Activated naive CD8-positive, alpha-beta T cell treated with anti-CD3 and anti-CD28 coated beads, Interleukin-2, amount 50 U/mL, for 16 hours (primary cell): ENCODE measurements at places on chromosomes 1 and 21.
A peak's percentile ranks its signal among the peaks of the same experiment; 100 is the strongest.

DNA sequence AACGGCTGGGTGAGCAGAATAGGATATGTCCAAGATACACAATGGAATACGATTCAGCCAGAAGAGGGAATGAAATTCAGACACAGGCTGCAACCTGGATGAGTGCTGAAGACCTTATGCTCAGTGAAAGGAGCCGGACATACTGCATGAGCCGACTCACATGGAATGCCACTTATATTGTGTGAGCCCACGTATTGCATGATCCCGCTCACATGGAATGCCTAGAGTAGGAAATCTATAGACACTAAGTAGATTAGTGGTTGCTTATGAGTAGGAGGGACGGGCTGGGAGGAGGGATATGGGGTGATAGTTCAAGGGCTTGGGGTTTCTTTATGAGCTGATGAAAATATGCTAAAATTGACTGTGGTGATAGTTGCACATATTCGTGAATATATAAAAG is 26.8 kb downstream of the TMPRSS2 start:
- no peak for DNase-seq

DNA sequence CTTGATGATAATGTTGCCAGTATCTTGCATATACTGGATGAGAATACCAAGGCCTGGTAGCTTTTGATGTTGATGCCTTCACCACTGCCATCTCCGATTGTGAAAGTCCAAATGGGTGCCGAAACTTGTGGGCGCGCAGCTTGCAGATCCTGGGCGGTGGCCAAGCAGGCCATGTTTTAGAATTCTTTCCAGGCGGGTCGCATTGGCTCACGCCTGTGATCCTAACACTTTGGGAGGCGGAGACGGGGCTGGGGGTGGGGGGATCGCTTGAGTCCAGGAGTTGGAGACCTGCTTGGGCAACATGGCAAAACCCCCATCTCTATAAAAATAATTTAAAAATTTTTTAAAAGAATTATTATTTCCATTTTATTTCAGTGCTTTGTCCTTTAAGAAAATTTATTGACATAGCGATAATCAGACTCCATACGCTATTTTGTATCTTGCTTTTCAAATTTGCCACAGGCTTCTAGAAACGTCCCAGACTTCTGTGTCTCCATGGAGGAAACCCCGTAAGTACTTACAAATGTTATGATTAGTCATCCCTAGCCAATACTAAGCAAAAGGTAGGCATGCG is 592 bp upstream of the ZNF326 start:
- DNase-seq: no peak

- no peak for DNase-seq
Measured at GRCh38 chr1:100277866-100278265, 11.8 kb downstream of the RTCA start.

- DNase-seq: no peak
Measured at GRCh38 chr1:157307491-157307890, 169.3 kb upstream of the ETV3 start.

DNA sequence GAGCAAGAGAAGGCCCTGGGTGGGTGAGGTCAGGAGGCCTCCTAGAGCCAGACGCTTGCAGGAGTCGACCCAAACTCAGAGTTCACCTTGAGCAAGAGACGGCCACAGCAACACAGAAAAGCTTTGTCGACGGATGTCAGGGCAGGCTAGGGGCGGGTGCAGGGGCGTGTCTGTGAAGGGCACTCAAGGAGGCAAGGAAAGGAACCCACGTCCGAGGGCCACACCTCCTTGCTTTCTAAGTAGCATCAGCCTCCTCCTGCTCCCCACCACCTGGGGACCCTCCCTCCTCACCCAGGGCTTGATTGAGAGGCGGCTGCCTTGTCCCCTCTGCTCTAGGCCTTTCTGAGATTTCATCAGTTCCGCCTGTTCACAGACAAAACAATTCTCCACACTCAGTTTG is 92.1 kb downstream of the OMA1 start:
- no peak for DNase-seq

GRCh38 chr1:37265786-37266667 is 208.4 kb upstream of the ZC3H12A start:
- DNase-seq: no peak

DNA sequence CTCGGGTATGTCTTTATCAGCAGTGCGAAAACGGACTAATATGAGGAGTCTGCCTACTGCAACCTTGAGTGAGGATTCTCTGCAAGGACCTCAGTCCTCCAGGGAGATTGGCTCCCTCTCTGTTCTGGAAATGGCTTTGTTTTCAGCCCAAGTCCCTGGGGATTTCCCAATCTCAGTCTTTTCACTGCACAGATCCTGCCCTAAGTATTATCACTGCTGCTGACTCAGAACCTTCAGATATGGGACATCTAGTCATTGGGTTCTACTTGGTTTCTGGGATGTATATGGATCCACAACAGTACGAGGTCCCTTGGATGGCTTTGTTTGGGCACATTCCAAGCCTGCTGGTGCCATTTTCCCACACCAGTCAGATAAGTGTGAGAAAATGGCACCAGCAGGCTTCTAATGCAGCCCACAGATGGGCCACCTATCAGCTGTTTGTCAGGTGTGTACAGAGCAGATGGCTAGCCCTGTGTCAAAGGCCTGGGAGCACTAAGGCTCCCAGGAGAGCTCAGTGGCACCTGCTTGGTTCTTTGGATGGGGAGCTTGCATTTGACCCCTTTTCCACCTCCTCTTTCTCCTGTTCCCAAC is 27.4 kb downstream of the ELF3 start:
- DNase-seq: no peak

GRCh38 chr1:57101209-57101608 is 135.4 kb upstream of the C8B start:
- no peak for DNase-seq

- peak; percentile 17 for DNase-seq
Measured at GRCh38 chr1:44029260-44029910, 1.9 kb downstream of the SLC6A9 start.

- DNase-seq: no peak
Measured at GRCh38 chr1:50348449-50349241, 74.6 kb downstream of the DMRTA2 start.

DNA sequence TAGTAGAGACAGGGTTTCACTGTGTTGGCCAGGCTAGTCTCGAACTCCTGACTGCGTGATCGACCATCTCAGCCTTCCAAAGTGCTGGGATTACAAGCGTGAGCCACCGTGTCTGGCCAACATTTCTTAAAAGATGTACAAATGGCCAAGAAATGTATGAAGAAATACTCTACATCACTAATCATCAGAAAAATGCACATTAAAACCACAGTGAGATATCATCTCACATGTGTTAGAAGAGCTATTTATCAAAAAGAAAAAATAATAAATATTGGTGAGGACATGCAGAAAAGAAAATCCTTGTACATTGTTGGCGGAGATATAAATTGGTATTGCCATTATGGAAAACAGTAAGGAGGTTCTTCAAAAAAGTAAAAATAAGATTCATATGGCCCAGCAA is 33.6 kb upstream of the TNFSF18 start:
- no peak for DNase-seq

- DNase-seq: no peak
Measured at GRCh38 chr1:1421907-1422464, 910 bp upstream of the ANKRD65 start.

- no peak for DNase-seq
Measured at GRCh38 chr1:172471666-172472065, 27.8 kb upstream of the PIGC start.

GRCh38 chr1:215704089-215704860 is 137.2 kb downstream of the KCTD3 start:
- no peak for DNase-seq

DNA sequence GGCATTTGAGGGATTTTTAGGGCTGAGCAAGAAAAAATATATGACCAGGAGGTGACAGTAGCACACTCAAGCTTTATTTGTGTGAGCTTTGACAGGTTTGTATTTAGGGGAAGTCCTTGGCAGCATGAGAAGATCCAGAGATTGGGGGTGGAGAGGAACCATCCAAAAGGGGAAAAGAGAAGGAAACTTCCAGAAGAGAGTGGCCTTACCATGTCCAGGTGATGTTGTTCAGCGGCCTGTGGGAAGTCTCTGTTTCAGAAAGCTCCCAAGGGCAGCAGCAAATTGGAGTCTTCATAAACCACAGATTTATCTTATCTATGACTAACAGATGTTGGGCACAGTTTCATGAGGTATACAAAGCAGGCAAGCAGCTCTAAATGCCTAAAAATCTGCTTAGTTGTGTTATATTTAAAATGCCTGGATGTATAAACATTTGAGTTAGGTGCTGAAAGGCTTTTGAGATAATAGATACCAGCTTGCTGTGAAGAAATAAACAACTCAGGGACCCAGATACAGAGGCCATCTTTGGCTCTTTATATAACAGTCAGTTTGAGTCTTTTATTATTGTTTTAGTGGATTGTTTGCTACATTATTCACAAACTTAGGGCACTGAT is 21.2 kb upstream of the ADAR start:
- no peak for DNase-seq

DNA sequence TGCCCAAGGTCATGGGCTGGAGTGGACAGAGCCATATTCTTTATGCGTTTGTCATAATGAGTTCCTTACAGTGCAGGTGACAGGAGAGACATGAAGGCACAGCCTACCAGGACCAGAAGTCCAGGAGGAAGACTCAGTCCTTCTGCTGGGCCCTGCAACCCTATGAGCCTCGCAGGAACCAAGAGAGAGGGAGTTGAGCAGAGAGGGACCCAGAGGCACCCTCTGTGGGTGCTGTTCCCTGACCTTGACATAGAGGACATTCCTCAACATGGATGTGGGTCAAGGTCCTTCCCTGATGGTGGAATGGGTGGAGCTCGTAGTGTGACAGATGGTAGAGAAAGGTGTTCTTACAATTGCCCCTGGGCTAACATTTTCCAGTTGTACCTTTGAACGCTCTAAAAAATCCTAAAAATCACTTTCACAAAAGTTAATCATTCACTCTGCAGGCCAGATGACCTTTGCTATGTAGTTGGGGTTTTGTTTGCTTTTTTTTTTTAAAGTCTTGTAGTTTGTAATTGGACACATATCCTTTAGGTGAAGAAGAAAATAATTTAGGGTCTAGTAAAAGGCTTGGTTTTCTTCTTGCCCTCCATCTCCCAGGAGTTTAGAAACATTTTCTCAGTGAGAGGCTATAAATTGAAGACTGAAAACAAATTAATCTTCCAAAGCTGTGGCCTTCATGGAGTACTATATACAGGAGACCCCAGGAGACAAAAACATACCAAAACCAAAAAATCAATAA is 41.9 kb downstream of the MAB21L3 start:
- DNase-seq: no peak

DNA sequence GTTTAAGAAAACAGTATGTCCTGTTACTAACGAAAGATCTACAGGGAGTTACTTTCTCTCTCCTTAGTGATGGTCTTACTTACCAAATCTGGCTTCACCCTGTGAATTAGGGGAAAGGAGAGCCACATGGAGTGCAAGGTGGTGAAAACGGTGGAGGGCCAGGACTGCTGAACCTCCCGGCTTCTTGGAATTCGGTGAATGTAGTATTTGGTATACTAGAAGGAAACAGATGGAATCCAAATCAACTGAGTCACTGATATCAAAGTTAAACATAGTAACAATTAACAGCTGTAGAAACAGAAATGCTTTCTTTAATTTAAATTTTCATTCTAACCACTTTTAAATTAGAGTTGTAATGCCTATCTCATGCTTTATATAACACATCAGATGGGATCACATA is 45.7 kb downstream of the ALG14 start:
- no peak for DNase-seq

- no peak for DNase-seq
Measured at GRCh38 chr1:111484391-111485026, 10.7 kb downstream of the C1orf162 start.

GRCh38 chr1:8722366-8722765 is 95.1 kb downstream of the RERE start:
- DNase-seq: no peak

DNA sequence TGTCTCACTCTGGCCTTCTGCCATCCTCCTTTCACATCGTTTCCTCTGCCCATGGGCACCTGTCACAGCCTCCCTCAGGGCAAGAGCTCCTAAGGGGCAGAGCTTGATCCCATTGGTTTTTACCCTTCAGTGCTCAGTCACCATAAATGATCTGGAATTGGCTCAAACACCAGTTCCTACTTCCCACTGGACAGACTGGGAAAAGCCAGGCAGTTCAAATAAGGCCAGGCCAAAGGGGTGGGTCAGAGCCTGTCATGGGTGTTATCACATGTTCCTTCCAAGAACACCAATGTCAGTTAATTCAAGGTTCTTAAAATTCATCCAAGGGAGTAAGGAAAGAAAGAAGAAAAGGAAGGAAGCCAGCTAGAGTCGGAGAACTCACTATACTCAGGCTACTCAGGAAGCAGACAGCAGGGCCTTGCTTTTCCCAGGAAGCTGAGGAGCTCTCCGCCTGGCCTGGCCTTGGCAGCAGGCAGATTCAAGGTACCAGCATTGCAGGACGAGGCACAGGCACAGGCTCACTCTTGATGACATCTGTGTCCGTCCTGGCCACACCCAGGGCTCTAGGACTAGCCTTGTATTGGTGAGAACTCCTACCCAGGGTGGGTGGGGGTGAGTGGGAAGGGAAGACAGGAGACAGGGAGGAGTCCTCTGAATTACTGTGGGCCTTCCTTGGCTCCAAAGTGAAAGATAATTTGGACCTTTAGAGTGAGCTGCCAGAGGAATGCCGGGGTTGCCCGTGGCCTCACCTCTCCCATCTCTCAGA is 32.2 kb upstream of the ARTN start:
- no peak for DNase-seq

GRCh38 chr1:206935491-206936067 is 10.7 kb downstream of the PIGR start:
- peak; percentile 22 for DNase-seq

DNA sequence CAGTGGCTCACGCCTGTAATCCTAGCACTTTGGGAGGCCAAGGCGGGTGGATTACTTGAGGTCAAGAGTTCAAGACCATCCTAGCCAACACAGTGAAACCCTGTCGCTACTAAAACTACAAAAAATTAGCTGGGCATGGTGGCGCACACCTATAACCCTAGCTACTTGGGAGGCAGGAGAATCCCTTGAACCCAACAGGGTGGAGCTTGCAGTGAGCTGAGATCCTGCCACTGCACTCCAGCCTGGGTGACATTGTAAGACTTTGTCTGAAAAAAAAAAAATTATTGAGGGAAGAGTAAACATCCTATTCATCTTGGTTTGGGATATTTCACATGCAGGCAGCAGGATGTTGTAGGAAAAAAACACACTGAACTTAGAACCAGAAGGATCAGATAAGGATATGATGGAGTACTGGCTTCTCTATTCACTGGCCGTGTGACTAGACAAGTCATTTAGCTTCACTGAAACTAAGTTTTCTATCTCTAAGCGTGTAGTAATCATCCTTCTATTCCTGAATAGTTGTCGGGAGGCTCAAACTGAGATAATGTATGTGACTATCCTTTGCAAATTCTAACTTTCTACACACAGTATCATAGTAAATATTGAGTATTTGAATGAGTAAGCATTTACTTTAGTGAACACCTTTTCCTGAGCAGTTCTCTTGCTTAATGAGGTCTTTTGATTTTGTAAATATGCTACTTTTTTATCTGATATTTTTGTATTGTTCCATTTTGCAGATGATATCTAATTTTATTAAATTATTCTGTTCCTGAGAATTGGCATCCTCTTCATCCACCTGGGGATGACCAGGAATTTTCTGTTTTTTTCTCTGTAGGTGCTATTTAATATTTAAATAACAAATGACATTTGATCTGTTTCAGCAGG is 18.2 kb downstream of the CAP1 start:
- no peak for DNase-seq
